Femur (tissue), 1 donor: ENCODE measurements at places on chromosomes 11 and 22.

GRCh38 chr11:126176853-126177470, 34.5 kb downstream of the RPUSD4 start:
- DNase-seq, result no peak

GRCh38 chr22:44271732-44272400, 40.9 kb downstream of the SHISAL1 start:
- no peak for DNase-seq

DNA sequence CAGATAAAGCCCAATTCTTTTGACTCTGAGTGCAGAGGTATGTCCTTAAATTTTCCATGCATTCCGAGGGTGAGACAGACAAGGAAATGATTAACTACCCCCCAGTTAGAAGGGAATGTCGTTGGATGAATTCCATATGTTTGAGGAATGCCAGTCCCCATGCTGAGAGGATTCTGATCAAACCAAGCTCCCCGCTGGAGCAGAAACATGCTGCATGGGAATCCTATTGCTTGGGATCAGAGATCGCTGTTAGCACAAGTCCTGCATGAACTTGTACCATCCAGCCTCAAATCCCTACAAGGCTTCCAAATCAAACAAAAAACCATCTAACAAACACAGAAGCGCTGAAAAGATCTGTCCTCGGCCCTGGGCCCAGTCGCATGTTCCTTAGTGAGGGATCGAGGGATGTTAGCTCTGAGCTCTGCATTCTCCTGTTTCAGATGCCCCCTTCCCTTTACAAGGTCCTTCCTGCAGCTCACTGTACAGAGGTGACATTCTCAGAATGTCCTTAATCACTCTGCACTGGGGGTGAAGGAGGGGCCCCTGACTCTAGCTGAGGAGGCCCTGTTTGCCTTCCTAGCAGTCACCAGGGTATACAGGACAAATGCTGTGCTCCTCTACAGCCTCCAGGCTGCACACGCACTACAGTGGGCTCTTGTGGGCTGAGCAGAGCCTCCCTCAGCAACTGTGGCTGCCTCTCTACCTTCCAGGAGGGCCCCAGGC, 353.4 kb downstream of the TENM4 start:
- no peak for DNase-seq

DNA sequence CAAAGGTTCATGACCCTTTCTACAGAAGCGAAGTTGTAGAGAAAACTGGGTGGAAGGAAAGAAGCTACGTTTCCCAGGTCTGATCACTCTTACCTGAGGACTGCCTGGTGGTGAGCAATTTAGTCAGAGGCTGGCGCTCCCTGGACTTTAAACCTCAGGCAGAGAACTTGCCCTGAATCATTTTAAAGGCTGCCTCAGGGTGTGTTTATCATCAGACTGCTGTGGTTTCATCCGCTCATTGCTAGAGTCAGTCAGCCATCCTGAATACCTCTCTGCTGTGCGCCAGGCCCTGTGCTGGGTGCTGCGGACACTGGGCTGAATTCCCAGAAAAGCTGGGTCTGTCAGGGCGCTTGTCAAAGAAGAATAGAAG, 2.7 kb downstream of the DTX4 start:
- DNase-seq, result no peak

DNA sequence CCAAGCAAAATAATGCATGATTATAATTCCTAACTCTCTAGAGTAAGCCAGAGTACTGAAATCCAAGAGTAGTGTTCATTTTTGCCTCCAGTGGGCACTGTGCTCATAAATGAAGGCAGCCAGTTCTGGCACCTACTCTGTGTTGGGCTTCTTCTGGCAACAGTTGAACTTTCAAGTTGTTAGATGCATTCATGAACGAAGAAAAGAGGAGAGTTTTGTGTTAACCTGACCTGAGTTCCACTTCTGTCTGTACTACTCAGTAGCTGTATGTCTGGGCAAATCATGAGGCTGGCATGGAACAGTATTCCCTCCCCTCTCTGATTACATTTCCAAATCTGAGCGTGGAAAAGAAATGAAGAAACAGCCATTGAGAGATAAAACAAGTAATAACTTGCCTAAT, 20.3 kb upstream of the TENM4 start:
- DNase-seq, result peak; percentile 54

GRCh38 chr22:39153220-39153717, 789 bp upstream of the CBX7 start:
- no peak for DNase-seq

GRCh38 chr11:95776859-95777258, 12.7 kb downstream of the FAM76B start:
- DNase-seq, result no peak

DNA sequence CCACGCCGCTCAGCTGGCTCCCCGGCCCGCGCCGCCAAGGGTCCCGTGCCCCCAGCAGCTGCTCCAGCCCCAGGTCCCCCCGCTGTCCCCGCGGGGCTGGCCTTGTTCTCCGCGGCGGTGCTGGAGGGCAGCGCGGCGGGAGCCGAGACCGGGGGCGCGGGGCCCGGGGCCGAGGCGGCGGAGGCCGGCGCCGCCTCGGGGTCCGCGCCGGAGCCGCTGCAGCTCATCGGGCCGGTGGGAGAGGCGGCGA, 128 bp downstream of the TAF10 start:
- DNase-seq, result no peak

DNA sequence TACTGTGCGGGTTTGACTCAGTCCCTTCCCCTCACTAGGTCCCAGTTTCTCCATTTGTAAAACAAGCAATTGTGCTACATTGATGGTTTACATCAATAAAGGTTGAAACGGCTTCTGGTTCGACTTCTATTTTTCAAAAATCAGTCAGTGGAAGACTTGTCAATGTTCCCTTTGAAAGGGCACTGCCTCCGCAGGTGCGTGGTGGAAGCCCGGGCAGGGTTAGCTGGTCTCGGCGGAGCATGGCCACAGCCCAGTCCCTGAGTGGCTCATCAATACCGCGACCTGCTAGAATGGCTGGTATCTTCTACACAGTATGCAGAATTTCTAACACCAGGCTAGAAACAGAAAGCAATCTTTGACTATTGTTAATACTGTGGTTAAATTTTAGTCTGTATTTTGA, 16.1 kb downstream of the MS4A10 start:
- no peak for DNase-seq

- peak; percentile 61 for DNase-seq
Measured at GRCh38 chr22:36258701-36259614, 6.0 kb downstream of the APOL1 start.

DNA sequence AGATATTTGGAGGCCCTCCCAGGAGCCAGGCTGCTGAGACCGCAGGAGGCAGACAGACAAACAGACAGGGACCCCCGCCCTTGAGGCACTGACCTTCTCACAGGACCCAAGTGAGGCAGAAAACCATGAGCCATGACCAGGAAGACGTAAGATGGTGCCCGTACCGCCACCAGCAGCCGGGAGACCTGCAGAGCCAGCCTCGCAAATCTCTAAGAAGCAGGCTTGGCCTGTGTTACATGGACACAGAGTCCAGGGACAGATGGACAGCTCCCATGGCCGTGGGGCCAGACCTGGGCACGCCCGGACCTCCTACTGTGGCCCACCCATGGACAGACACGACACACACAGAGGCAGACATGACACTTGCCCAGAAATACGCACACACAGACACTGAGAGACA, 30.7 kb upstream of the TOLLIP start:
- no peak for DNase-seq
